ENCODE measurements at places on chromosomes 1 and 21. TPM values are rescaled to one million over a fixed set of nuclear protein-coding genes. Genes with fewer than 3 reads are reported as not detected.

Gene SLC2A5
- total RNA-seq = 29.5 TPM

Gene ADGRL2
- total RNA-seq = not detected

Gene ADORA1
- total RNA-seq = not detected

Gene GIPC2
- total RNA-seq = not detected

Gene CELA3A
- not detected for total RNA-seq

Gene CYP4A11
- total RNA-seq = not detected

Gene MMEL1
- 0.22 TPM for total RNA-seq

Gene HCRTR1
- 0.22 TPM for total RNA-seq

Gene OLFML2B
- 0.12 TPM for total RNA-seq

Gene SPRR4
- not detected for total RNA-seq

Gene SYNC
- total RNA-seq = not detected

Gene NGF
- total RNA-seq = not detected

Gene UBE2U
- not detected for total RNA-seq

Gene DIO1
- total RNA-seq = not detected

Gene ADAMTS4
- 0.05 TPM for total RNA-seq

Gene RNU1-3
- total RNA-seq = 4,541 TPM

Gene CRNN
- not detected for total RNA-seq

Gene EPB41
- total RNA-seq = 186 TPM

Gene AMY1C
- not detected for total RNA-seq

Gene SEMA4A
- total RNA-seq = 6.4 TPM

Gene OR2T6
- total RNA-seq = not detected

Gene ORC1
- total RNA-seq = 1.3 TPM

Gene DDOST
- total RNA-seq = 99.2 TPM

Gene C1QTNF12
- 6.1 TPM for total RNA-seq

Gene EPS8L3
- total RNA-seq = not detected

Gene CTTNBP2NL
- total RNA-seq = 28.9 TPM

Gene SLFNL1
- total RNA-seq = 1.4 TPM

Gene ILDR2
- 0.36 TPM for total RNA-seq

Gene ATXN7L2
- 10.1 TPM for total RNA-seq

Gene SYPL2
- total RNA-seq = not detected

Gene PKP1
- not detected for total RNA-seq

Gene ZMYND12
- 0.79 TPM for total RNA-seq

Gene RBM8A
- total RNA-seq = 137 TPM

Gene SAMD13
- 0.42 TPM for total RNA-seq

Gene SFPQ
- total RNA-seq = 412 TPM

Gene AJAP1
- not detected for total RNA-seq

Gene FCER1A
- total RNA-seq = not detected

Gene LRRC52
- total RNA-seq = not detected

Gene MOV10
- total RNA-seq = 51.2 TPM

Gene GJA8
- total RNA-seq = not detected

Gene FAM151A
- not detected for total RNA-seq

Gene CA14
- not detected for total RNA-seq

Gene HES4
- total RNA-seq = 3.2 TPM

Gene SH3D21
- total RNA-seq = 2.6 TPM

Gene EPHA2
- 0.46 TPM for total RNA-seq

Gene NBPF19
- total RNA-seq = 38.1 TPM
